ENCODE measurements at places on chromosomes 2 and 18.

DNA sequence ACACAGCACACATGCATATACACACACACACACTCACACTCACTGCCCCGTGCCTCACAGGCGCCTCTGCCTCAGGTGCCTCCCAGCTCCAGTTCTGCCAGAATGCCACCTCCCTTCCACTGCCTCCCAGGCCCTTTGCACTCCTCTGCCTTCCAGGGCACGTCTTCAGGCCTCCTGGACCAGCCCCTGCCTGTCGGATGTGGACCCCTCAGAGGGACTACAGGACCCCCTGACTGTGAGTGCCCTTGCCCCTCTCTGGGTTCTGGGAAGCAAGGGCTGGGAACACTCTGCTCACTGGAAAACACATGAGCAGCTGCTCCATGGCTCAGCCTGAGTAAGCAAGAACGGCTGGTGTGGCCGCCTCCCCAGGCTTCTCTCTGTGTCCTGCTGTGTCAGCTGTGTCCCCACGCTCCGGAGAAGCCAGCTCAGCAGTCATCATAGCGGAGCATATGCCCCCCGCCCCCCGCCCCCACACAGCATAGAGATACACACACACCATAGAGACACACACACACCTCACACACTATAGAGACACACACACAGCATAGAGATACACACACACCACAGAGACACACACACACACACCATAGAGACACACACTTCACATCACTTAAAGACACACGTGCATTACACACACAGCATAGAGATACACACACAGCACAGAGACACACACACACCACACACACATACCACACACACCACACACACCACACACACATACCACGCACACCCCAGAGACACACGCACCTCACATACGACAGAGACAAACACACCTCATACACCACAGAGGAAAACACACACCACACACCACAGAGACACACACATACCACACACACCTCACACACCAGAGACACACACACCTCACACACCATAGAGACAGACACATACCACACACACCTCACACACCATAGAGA, 271.3 kb downstream of the CYRIA start:
- no peak for DNase-seq

GRCh38 chr2:166419616-166419934, 43.8 kb upstream of the SCN9A start:
- no peak for DNase-seq

GRCh38 chr2:15701341-15701907, 109.8 kb downstream of the DDX1 start:
- no peak for DNase-seq

DNA sequence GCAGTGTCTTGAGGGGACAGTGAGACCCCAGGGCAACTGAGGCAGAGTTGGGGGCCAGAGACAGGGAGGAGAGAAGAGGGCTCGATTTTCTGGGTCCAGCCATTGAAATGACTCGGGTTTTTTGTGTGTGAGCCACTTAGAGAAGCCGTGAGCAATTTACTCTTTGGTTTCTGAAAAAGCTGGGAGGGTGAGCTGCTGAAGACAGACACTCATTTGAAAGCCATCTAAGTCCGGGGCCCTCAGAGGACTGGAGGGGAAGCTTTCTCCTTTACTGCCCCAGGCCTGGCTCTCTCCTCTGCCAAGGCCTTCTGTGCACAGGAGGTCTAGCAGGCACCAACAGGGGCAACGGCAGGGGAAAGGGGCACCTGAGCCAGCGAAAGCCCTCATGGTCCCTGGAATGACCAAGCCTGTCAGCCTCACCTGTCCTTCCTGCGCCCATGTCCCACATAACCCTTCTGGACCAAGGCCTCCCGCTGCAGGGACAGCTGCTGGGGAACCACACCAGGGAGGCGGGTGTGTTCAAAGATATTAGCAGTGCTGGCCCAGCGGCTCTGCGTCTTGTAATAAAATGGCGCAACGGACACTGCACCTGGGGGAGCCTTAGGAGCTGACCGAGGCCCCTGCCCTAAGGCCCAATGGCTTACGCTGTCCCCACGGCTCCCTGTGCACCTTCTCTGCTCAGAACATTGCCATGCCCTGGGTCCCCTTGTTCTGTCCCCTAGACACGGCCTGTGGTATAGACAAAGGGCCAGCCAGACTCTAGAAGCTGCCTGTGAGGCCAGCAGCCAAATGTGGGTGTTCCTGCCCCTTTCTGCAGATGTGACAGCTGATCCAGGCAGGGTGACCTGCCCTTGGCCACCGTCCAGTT, 45.8 kb downstream of the HS6ST1 start:
- no peak for DNase-seq

- no peak for DNase-seq
These were observed at the start of gene FAM228A for GRCh38 chr2:24174851-24175277. Gene FAM228A, plus strand, starts transcription at chr2:24175053. Its CDS starts 428 bp downstream, at chr2:24175481.

GRCh38 chr2:197672371-197672893, 3.0 kb downstream of the RFTN2 start:
- no peak for DNase-seq

GRCh38 chr2:221571551-221572218, 419 bp downstream of the EPHA4 start:
- peak; percentile 33 for DNase-seq

GRCh38 chr18:22031611-22032010, 137.8 kb upstream of the GATA6 start:
- no peak for DNase-seq

GRCh38 chr2:73487112-73487657, 101.5 kb downstream of the ALMS1 start:
- no peak for DNase-seq

All from DMS79 treated with DMSO at 0.1 percent for 48 hours (cell line).